ENCODE measurements at places on chromosomes 16 and 17.

DNA sequence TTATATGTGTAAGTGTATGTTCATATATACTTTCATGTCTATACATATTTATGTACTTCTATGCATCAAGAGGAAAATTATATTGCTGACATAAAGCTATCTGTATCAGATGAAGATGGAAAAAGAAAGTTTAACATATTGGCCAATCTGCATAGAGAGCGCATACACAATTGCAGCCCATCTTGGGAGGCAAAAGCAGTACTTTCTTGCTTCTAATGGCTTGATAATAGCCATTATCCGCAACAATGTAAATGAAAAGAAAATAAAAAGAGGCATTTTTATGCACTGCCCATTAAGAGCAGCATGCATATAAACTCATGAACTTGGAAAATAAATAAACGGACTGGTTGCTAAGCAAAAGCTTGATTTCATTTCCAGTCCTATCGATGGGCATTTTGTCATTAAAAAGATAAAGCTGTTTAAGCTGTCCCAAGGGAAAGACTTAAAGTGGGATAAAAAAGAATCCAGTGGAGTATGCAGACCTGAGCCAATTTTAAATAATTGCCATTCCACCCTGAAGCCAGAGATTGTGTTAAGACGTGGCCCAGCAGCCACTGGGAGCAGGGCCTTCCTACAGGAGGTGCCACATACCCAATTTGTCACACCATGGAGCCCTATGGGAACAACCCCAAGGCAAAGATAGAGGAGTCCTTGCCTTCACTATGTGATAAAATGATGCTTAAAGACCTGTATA lies 183.6 kb upstream of the CDH11 start:
- DNase-seq = no peak

GRCh38 chr17:79781736-79782575 lies 4.0 kb downstream of the CBX2 start:
- DNase-seq = no peak

- DNase-seq = no peak
Observed at GRCh38 chr16:77696149-77696548, 26.2 kb upstream of the NUDT7 start.

DNA sequence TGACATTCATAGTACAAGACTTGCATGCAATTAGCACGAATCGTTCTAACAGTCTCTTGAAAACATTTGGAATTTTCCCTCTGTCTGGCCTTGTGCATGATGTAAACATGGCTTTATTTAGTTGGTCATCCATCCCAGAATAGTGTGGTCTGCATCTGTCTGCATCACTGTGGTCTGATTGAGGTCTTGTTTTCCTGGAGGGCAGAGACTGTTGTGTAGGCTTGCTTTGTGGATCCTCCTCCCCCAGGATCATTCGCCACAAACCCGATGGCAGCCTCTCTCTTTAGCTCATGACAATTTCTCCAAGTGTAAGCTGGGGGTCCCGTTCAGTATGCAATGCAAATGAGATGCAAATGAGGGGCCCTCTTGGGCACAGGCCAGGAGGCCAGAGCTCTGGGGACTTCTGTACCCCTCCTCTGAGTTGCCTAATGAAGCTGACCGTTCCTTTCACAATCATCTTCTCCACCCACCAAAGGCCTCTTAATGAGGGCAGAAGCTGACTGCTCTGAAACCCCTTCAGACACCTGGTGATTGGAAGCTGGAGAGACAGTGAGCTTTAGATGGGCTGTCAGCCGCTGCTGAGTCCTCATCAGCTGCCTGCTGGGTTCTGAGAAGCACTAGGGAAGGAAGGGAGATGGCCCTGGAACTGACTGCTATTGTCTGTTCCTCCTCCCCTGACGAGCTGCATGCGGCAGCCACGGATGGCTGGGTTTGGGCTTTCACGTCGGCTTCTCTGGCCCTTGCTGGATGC lies 201.2 kb upstream of the CACNG3 start:
- no peak for DNase-seq

- peak; percentile 80 for DNase-seq
Observed at GRCh38 chr17:73091770-73092522, 542 bp downstream of the SLC39A11 start.

GRCh38 chr17:73031472-73031871 lies 61.0 kb downstream of the SLC39A11 start:
- no peak for DNase-seq

- DNase-seq = no peak
Observed at GRCh38 chr17:83035722-83036121, 43.7 kb upstream of the METRNL start.

- no peak for DNase-seq
Observed at GRCh38 chr17:43581613-43582012, 35.5 kb upstream of the ETV4 start.

GRCh38 chr16:56988161-56988947 lies 1.0 kb upstream of the NLRC5 start:
- DNase-seq = no peak

- peak; percentile 8 for DNase-seq
Observed at GRCh38 chr17:65323049-65323448, 185.9 kb downstream of the RGS9 start.

DNA sequence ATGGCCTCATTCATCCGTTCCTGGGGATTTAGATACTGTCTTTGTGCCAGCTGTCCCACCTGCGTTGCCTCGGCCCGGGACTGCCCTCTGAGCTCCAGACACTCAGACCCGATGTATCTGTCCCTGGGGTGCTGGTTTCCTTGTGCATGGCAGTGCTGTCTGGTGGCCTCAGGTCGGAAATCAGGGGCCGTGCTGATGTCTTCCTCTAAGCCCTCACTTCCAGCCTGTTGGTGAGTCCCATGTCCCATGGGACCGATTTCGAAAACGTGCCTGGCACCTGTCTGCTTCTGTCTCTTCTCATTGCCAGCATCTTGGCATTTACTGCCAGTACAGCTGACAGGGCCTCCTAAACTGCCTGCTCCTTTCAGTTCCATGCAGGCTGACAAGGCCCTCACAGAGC lies 22.1 kb downstream of the NT5M start:
- no peak for DNase-seq

DNA sequence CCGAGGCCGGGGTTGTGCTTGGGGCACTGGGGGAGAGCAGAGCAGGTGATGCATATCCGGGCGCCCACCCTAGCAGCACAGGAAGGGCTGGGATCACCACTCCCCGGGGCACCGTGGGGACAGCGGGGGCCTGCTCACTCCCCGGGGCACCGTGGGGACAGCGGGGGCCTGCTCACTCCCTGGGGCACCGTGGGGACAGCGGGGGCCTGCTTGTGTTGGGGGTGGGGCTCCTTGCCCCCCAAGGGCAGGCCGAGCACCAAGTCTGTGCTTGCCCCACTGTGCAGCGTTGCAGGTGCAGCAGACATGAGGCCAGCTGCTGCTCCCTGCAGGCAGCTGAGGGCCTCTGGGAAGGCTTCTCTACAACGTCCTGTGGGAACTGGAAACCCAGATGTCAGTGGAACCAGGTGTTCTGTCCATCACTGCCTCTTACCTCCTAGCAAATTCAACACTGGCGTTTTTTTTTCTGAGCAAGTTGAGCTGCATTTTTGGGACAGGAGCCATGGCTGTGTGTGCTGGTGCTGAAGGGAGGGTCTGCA lies 25.0 kb upstream of the ZNF750 start:
- DNase-seq = peak; percentile 92

DNA sequence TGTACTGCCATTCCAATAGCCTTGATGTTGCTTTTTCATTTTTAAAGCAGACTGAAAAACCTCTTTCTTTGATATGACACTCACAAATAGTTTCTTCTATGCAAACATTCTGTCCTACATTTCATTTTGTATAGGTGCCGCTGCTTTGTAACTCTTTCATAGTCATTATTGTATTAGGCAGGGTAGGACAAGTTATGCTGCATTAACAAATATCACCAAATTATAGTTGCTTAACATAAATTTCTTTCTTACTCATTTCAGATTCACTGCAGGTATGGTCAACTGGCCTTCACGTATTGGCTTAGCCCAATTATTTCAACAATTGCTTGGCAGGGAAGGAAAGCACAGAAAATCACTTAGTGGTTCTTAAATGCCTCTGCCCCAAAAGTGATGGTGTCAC lies 70.8 kb downstream of the GPR139 start:
- no peak for DNase-seq

DNA sequence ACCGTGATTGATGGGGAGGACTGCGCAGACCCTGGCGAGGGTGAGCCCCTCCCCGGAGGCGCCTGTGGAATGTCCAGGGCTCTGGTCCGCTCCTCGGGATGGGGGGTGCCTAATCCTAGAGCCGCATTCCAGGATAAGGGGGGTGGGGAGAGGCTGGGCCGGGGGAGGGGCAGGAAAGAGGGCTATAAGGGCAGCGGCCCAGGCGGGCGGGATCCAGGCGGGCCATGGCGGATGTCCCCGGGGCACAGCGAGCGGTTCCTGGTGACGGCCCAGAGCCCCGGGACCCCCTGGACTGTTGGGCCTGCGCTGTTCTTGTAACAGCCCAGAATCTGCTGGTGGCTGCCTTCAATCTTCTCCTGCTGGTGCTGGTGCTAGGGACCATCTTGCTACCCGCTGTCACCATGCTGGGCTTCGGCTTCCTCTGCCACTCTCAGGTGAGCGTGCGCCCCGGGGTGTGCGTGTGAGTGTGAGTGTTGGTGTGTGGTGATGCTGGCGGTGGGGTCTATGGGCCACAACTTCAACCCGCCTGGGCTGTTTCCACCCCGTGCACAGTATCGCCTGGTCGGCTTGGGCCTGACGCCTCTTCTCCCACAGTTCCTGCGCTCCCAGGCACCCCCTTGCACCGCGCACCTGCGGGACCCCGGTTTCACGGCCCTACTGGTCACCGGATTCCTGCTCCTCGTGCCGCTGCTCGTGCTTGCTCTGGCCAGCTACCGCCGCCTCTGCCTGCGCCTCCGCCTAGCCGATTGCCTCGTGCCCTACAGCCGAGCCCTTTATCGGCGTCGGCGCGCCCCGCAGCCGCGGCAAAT lies at the start of gene TMEM88:
TMEM88 (plus strand) TSS at position 216 of the 809 bp plus-strand sequence; CDS start at position 225, 9 bp downstream.
- no peak for DNase-seq

DNA sequence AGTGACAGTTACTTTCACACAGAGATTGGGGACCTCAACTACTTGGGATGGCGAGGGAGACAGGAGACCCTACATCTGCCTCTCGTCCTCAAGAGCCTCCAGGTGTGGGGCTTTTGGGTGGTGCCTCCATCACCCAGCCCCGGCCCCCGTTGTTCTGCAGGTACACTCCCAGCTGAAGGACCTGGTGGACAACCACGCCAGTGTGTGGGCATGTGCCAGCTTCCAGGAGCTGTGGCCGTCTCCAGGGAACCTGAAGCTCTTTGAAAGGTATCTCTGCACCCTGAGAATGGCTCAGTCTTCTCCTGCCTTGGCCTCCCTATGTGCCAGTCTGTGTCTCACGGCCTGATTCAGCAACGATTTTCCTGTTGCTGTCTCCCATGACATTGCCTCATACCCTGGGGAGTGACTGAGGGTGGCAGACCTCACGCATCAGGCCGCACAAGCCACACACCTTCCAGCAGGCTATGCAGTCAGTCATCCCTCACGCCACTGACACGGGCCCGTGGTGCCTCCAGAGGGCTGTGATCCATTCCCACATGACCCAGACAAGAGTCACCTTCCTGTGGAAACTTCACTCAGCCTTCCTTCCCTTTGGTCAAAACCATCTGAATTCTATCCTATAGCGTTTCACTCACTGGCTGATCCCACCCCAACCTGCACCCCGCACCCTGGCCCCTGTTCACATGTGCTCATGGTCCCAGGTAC lies 3.7 kb downstream of the CCNF start:
- no peak for DNase-seq

DNA sequence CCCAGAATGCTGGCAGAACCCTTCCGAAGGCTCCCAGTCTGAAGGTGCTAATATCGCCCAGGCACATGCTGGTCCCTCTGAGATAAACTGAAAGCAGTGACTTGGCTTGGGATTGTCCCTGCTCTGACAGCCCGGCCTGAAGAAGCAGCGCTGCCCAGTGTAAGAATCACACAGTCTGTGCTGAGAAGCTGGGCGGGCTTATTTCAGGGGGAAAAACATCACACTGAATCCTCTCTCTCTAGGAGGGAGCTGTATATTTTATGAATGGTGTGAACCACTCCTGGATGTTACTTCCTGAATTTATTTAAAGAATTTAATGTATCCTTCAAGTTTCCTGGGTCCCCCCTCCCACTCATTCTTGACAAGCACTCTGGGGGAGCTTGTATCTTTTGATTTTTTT lies 36.3 kb downstream of the GAS7 start:
- DNase-seq = no peak

- DNase-seq = no peak
Observed at GRCh38 chr17:72545766-72546165, 424.9 kb downstream of the SOX9 start.

GRCh38 chr17:29045734-29046472 lies 3.0 kb downstream of the PIPOX start:
- DNase-seq = peak; percentile 64

DNA sequence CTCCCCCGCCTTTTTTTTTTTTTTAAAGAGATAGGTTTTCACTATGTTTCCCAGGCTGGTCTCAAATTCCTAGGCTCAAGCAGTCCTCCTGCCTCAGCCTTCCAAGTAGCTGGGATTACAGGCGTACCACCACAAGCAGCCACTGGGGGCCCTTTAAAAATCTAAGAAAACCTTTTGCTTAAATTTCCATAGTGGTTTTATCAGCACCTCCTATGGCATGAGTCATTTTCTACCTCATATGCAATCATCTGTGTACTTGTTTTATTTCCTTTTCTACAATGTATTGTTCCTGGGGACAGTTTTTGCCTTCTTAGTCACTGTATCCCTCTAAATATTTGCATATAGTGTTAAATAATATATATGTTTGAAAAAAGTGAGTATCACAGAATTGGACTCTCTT lies 29.2 kb downstream of the GNA13 start:
- DNase-seq = peak; percentile 29

GRCh38 chr17:77400445-77400870 lies 259.7 kb downstream of the SEC14L1 start:
- peak; percentile 75 for DNase-seq

DNA sequence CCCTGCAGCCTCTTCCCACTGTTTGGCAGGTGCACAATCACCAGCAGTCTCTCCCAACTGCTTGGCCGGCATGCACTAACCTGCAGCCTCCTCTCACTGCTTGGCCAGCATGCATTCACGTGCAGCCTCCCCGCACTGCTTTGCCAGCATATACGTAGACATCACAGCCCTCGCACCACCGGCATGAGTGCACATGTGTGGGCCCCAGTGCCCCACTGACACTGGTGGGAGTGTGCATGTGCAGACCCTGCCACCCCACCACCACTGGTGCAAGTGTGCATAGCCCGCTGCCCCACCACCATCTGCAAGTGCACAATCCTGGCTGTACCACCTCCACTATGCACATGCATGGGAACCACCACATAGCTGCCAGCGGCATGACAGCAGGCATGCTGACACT lies 127.5 kb upstream of the SOX9 start:
- DNase-seq = no peak

- no peak for DNase-seq
Observed at GRCh38 chr16:71441348-71442050, 355 bp downstream of the TLE7 start.
